ENCODE measurements at places on chromosomes 11 and 22.

GRCh38 chr22:19350476-19350859 lies 58.9 kb upstream of the CLTCL1 start:
- no peak for DNase-seq

DNA sequence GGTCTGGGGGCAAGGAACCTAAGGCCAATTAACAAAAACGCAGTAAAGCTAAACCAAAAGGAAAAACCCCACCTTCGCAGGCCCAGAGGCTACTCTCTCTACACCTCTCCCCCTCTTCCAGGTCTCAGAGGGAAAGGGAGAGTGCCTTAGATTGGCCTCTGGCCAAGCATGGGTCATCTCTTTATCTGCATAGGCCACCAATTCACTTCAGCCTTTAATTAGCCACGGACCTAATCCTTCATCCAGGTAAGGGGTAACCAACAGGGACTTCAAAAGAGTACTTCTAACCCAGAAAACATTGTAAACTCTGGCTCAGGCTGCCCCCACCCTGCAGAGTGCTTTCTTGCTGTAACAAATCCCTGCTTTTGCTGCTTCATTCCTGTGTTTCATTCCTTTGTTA lies 9.4 kb downstream of the VSTM5 start:
- DNase-seq = no peak

DNA sequence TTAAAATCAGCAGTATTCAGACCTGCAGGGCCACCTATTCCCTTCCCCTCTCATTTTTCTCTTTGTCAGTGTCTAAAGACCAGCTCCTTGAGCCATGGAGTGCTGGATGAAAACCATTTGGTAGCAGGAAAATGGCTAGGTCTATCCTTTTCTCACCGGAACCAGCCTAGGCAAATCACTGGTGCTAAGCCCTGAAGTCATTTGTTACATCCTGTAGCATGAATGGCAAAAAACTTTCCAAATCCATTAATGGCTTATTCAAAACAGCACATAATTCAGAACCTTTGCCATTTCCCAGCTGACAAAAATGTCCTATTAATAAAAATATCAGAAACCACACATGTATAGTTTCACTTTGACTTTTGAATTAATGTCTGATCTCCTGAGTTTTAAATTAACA lies 209.5 kb upstream of the E2F8 start:
- no peak for DNase-seq

GRCh38 chr11:44816761-44817160 lies 90.0 kb downstream of the TSPAN18 start:
- DNase-seq = no peak

- no peak for DNase-seq
Observed at GRCh38 chr22:37749831-37750595, 53.2 kb downstream of the TRIOBP start.

GRCh38 chr22:33699176-33699575 lies 221.1 kb downstream of the LARGE1 start:
- DNase-seq = no peak

DNA sequence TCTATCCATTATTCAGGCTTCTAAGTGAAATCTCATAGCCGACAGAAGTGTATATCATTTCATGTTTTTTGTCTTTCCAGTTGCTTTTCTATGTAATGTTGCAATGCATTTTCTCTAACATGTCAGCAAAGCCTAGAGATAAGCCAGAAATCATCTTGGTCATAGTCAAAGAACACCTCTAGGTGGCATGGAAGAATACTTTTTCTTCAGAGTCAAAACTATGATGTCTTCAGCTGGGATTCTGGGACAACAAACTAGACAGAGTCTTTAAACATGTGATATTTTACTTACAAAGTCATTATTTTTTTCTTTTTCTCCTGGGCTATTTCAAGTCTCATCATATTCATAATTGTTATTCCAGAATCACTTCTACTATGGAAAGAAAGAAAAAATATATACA lies 4.4 kb downstream of the GAS2 start:
- no peak for DNase-seq

GRCh38 chr11:87002918-87003317 lies 34.8 kb upstream of the TMEM135 start:
- no peak for DNase-seq

- no peak for DNase-seq
Observed at GRCh38 chr22:25818541-25818940, 76.6 kb downstream of the MYO18B start.

Measured in BJ (cell line).